Natural killer cell (primary cell): ENCODE measurements at places on chromosomes 6 and 20.

- DNase-seq = no peak
These were observed 15.0 kb downstream of the COL9A3 start for GRCh38 chr20:62831854-62832211.

- no peak for DNase-seq
These were observed 651 bp upstream of the BLTP3A start for GRCh38 chr6:34791164-34791700.

GRCh38 chr20:18672834-18673233 lies 85.0 kb downstream of the DTD1 start:
- no peak for DNase-seq

DNA sequence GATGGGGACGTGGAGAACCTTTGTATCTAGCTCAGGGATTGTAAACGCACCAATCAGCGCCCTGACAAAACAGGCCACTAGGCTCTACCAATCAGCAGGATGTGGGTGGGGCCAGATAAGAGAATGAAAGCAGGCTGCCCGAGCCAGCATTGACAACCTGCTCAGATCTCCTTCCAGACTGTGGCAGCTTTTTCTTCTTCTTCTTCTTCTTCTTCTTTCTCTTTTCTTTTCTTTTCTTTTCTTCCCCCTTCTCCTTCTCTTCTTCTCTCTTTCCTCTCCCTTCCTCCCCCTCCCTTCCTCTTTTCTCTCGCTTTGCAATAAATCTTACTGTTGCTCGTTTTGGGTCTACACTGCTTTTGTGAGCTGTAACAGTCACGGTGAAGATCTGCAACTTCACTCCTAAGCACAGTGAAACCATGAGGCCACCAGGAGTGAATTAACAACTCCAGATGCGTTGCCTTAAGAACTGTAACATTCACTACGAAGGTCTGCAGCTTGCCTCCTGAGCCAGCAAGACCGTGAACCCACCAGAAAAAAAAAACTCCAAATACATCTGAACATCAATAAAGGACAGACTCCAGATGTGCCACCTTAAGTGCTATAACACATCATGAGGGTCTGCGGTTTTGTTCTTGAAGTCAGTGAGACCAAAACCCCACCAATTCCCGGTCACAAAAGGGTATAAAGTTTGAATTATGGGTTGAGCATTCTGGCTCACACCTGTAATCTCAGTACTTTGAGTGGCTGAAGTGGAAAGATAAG lies 19.6 kb upstream of the SERPINB1 start:
- DNase-seq = no peak

DNA sequence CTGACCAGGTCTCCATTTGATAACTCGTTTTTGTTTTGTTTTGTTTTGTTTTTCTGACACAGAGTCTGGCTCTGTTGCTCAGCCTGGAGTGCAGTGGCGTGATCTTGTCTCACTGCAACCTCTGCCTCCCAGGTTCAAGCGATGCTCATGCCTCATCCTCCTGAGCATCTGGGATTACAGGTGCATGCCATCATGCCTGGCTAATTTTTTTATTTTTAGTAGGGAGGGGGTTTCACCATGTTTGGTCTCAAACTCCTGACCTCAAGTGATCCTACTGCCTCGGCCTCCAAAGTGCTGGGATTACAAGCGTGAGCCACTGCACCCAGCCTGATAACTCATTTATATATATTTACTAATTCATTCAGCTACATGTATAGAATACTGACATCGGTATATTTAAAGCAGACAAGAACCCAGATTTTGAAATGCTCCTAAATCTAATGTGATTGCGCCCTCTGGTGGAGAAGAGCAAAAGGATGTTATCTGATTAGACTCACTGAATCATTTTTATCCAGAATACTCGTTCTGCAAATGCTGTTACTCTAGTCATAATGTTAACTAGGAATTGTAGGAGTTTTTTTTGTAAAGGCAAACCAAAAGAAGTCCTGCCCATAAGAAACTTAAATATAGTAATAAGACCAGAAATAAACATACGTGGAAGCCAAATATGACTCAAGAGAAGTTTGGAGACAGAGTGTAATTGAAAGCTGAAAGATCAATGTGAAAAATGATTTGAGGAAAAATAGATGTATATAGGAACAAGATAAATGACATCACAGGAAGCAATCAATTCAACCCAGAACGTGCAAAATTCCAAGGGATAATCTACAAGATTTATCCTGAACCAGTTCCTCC lies 5.3 kb upstream of the COL12A1 start:
- DNase-seq = no peak
